ENCODE measurements at places on chromosomes 2 and 18.

DNA sequence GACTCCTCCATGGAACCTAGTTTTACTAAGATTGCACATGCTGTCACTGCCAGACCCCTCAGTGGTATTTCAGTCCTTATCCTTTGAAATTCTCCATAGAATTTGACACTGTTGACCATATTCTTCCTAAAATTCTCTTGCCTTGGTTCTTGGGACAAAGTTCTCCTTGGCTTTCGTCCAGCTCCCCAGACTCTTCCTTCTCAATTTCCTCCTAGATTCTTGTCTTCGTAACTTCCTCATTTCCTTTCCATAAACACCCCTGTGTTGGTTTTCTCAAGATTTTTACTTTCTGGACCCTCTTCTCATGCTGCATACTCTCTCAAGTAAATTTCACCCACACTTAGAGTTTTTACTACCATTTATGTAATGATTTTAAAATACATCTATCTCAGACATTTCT, 96.6 kb upstream of the TWSG1 start:
- DNase-seq: peak; percentile 27

DNA sequence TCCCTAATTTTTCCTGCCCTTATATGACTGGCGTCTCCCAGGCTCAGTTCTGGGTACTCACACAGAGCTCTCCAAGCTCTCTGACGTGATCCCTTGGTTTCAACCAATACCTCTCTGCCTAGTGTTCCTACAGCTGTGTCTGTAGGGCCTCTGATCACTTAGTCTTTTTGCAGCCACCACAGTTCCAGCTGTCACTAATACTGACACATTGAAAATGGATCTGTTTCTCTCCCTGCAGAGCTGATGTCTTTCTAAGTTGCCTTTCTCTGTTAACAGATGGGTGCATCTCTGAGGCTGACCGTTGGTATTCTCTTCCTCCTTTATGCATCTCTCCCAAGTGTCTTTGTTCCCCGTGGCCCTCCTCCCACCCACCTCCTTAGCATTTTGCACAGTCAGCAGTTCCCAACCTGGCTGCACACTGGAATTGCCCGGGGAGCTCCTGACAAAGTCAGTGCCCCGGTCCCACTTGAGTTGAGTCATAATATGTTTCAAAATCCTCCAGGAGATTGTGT, 62.5 kb downstream of the CERS6 start:
- DNase-seq: no peak

DNA sequence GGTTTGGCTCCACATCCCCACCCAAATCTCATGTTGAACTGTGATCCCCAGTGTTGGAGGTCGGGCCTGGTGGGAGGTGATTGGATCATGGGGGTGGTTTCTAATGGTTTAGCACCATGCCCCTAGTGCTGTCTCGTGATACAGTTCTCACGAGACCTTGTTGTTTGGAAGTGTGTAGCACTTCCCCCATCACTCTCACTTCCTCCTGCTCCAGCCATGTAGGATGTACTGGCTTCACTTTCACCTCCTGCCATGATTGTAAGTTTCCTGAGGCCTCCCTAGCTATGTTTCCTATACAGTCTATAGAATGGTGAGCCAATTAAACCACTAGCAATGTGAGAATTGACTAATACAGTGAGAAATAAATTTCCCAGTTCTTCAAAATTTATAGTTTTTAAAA, 325.9 kb downstream of the FSIP2 start:
- DNase-seq: no peak

GRCh38 chr2:12700989-12701388, 15.7 kb upstream of the TRIB2 start:
- no peak for DNase-seq

GRCh38 chr2:57725337-57725947, 321.2 kb upstream of the VRK2 start:
- no peak for DNase-seq

DNA sequence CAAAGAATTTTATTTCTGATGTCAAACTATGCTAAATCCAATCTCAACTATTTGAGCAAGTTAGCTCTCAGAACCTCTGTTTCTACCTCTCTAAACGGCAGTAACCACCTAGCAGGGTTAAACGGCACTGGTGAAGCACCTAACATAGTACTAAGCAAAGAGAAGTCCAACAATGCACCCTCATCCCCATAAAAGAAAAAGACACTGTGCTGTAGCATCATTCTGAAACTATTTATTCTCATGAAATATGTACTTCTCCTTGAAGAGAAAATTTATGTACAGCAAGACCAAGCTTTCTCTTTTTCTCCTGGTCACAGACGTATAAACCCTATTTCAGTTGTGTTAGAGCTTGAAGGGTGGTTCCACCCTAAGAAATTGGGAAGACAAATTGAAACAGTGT, 4.8 kb downstream of the MEX3C start:
- no peak for DNase-seq

DNA sequence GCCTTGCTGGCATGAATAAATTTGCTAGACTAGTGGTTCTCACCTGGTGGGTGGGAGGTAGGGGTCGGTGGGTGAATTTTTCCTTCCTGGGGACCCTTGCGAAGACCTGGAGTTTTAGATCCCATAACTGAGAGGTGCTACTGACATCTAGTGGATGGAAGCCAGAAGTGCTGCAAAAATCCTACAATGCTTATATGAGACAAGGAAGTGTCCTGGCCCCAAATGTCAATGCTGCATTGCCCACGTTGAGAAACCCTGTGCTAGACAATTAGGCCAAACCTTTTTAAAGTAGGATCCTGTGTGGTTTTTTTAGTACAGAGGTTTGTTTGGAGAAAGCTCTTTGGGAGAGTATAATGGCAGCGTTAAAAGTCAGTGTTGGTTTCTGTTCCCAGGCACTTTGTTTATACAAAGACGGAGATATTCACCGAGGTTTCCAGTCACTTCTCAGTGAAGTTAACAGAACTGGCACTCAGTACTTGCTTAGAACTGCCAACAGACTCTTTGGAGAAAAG, 9.6 kb downstream of the SERPINB8 start:
- DNase-seq: peak; percentile 87

DNA sequence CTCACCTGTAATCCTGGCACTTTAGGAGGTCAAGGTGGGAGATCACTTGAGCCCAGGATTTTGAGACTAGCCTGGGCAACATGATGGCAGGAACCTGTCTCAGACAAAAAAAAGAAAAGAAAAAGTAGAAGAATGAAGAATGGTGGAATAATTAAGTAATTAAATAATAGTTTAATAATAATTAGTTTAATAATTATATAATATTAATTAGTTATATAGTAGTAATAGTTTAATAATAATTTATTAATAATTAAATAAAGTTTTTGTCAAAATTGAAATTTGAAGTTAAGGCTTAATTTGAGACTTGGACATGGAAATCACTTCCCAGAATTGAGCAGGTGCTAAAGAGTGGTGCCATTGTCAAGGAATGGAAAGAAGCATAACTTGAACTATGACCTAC, 52.2 kb upstream of the ABCA12 start:
- no peak for DNase-seq

- no peak for DNase-seq
Observed at GRCh38 chr2:230627806-230628724, 84.6 kb upstream of the CAB39 start.

DNA sequence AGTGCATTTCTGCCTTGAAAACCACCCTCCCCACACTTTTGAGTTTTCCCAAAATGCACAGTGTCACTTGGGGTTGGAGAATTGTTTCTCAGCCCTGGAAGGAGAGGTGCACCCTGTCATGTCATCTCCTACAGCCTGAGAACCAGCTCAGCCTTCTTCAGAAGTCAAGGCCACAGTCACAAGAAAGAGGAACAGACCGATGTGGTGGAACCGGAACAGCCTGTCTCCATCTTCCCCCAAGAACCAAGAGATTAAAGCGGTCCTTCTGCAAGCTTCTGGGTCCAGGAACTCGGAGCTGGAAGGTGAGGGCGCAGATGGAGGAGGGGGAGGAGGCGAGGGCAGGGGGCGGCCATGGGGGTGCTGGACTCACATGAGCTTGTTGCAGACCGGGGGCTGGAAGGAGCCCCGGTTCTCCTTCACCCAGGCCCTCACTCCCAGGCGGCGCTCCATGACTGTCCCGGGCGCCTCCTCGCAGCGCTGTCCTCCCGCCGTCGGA, 248 bp downstream of the HAAO start:
- peak; percentile 79 for DNase-seq

DNA sequence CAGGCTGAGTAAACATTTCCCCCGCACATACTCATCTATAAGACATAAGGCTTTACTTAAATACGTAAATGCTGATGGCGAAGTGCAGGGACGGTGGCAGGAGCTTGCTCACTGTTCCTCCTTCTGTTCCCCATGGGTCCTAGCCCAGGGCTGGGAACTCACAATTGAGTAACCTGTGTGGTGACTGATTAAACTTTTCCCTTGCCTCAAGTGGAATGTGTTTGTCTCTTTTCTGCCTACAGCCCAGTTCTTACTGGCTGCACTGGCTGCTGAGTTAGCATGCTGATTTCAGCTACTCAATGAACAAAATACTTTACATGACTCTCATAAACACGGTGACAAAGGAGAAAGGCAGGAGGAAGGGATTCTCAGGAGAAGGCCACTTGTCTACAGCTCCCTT, 87.3 kb downstream of the MARCO start:
- DNase-seq: no peak

DNA sequence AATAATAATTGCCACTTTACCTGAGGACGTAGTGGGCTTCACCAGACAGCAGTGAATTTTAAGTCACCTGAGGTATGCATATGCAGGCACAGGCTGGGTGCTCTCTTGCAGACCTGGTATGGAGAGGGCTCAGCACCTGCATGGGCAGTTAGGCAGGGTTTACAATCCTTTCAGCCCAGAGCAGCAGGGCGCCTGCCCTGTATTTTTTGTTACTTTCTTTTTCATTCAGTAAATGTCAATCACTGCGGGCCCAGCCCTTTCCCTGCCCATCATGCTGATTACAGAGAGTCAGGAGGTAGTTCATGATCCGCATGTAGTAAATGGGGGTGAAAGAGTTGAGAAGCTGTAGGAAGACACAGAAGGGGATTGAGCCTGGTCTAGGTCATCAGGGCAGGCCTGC, 147.0 kb upstream of the ALPP start:
- no peak for DNase-seq

GRCh38 chr18:9530226-9531009, 55.1 kb downstream of the RALBP1 start:
- no peak for DNase-seq

DNA sequence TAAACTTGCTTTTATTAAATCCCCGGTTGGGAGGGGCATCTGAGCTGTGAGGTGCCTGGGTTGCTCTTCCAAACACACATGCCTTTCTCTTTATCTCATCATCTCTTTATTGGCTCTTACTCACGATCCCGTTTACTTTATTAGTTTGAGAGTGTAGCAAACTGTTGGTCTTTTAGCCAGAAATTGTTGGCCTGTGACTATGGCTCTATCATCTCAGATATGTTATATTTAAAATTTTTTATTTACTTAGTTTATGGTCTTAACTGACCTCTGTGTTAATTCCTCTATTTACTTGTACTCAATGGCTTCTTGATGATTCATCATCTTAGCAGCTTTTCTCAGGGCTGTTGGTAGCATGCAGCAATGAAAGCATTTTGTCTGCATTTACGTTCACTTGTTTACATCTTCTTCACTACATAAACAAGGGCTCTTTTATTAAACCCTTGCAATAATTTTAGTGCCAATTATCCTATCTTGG, 408.4 kb downstream of the HRH4 start:
- DNase-seq: no peak

DNA sequence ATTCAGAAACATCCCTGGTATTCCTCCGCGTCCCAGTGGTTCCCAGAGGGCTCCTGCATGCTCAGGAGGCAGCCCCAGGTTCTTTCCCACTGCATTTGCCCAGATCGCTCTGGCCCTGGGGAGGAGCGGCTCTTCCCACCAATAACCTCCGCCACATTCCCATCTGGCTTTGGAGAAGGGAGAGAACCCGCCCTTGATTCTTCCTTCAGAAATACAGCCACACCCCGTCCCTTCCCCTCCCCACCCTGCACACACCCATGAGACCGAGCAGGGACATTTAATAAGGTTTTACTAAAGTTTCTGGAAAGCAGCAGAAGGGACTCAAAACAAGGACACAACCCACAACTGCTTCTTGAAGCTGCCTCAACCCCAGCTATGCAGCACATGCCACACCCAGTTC, 21.9 kb downstream of the ARID5A start:
- DNase-seq: no peak

DNA sequence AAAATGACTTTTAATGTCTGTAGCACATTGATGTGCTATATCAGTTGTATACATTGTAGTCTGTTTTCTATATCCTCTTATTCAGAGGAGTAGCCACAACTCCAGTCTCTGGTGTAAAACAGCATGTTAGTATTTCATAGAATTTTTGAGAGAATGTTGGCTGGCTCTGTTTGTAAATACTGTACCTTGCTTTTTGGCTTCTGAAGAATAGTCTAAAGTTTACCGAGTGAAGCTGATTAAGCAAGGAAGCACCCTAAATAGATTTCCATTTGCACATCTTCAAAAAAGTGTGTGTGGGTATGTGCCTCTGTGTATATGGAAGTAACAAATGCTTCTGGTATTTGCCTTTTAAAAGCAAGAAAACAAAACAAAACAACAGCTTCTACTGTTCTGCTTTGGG, 50.5 kb downstream of the MAP4K4 start:
- no peak for DNase-seq

DNA sequence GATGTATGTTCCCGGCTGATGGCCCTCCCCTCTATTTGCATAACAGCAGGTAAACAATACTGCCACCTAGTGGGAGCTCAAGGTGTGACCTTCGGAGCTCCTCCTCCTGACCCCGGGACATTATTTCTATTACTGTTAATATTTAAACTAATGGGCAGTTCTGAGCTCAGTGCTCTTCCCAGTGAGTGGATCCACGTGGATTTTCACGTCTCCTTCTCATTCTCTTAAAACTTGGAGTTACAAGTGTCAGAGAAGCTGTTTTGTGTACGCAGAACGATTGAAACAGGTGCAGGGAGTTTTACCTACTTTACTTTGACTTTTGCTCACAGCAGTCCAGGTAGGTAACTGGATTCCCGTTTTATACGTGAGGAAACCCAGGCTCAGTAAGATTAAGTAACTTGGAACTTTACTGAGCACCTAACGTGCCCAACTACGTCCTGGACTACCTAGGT, 127.3 kb downstream of the PRKCE start:
- peak; percentile 60 for DNase-seq

DNA sequence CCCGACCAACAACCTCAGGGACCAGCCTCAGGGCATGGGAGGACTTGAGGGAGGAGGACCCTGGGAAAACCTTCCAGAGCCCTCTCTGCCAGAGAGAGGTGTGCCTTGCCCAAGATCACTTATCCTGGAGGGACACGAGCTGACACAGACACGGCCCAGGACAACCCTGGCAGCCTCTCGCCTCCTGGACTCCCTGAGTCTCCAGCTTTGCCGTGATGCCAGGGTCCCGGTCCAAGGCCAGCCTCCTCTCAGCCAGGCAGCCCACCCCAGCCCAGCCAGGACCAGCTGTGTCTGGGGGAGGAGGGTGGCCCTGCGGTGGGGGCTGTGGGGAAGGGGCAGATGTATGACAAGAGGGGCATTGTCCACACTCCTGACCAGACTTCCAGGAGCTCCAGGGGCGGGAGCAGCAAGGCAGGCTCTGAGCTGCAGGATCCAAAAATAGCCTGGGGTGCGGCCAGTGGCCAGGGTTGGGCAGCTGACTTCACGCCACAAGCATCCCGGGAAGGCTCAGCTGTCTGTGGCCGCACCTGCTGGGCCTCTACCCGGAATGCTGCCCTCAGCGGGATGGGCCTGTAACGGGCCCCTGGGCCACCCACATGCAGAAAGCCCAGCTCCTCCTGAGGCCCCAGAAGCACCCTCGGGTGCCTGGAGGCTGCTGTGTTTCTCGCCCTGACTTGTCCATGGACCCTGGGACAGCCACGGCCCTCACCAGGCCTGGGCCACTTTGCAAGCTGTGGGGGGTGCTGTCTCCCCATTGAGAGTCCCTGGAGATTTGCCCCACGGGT, 65.5 kb upstream of the GPC1 start:
- DNase-seq: no peak

Measured in Kasumi-1 (cell line).